ENCODE measurements at places on chromosomes 4 and X. TPM values are rescaled to one million over a fixed set of nuclear protein-coding genes. Genes with fewer than 3 reads are reported as not detected.

DNA sequence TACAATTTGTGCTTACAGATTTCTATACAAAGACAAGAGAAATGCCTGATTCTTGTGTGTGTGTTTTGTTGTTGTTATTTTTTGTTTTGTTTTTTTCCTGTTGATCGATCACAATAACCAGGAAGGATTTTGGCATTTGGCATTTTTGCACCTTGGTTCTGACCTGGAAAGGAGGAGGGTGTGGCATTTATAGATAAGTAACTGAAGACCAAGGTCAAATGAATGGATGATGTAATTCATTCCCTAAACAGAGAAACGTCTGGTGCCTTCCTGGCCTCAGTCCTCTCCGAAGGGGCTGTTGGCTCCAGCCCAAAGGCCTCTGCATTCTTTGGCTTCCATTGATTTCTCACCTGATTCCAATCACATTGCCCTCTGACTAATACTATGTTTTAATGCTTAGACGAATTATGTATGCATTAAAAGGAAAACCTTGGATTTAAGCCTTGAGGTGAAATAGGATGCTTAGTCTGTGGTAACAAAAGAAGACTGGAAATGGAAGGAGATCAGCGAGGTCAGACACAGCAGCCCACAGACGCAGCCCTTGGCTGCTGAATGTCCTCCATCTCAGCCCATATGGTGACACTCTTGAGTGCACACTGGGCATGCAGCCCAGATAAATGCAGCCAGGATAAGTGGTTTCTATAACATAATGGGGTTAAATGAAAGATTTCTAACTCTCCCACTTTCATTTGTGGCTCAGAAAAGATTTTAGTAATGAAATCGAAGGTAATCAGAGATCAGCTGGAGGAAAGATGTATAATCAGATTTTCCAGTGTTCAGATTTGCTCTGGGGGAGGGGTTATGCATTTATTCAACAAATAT, 60.5 kb upstream of the TRIM2 start:
- peaks cover 6% of the 10 kb centered on the region for H3K4me1 ChIP-seq
- H3K36me3 ChIP-seq: no peaks in the 10 kb centered on the region
- H3K27me3 ChIP-seq: no peaks in the 10 kb centered on the region
- H3K4me3 ChIP-seq: no peak overlapping the region

- H3K4me1 ChIP-seq: no peaks in the 10 kb centered on the region
- no peak overlapping the region for H3K27ac ChIP-seq
Measured at GRCh38 chr4:41331224-41331623, 74.5 kb downstream of the UCHL1 start.

GRCh38 chr4:154466336-154466735, 25.3 kb downstream of the DCHS2 start:
- H3K4me3 ChIP-seq: no peak overlapping the region
- no peak for DNase-seq
- H3K36me3 ChIP-seq: no peaks in the 10 kb centered on the region
- no peak overlapping the region for H3K27ac ChIP-seq

GRCh38 chrX:85026170-85026569, 22.5 kb downstream of the APOOL start:
- no peaks in the 10 kb centered on the region for H3K36me3 ChIP-seq
- DNase-seq: no peak
- H3K4me1 ChIP-seq: no peaks in the 10 kb centered on the region
- no peak overlapping the region for H3K27ac ChIP-seq

- no peak overlapping the region for H3K27ac ChIP-seq
- H3K4me1 ChIP-seq: no peaks in the 10 kb centered on the region
- H3K36me3 ChIP-seq: no peaks in the 10 kb centered on the region
- no peak for DNase-seq
- H3K27me3 ChIP-seq: no peaks in the 10 kb centered on the region
- H3K4me3 ChIP-seq: no peak overlapping the region
Measured at GRCh38 chr4:102477657-102478056, 23.5 kb upstream of the NFKB1 start.

GRCh38 chrX:111779582-111779981, 96.4 kb upstream of the TRPC5OS start:
- no peaks in the 10 kb centered on the region for H3K4me1 ChIP-seq
- H3K27ac ChIP-seq: no peak overlapping the region

GRCh38 chrX:47179928-47180255, 13.7 kb upstream of the UBA1 start:
- H3K27me3 ChIP-seq: peaks cover 21% of the 10 kb centered on the region
- no peaks in the 10 kb centered on the region for H3K4me1 ChIP-seq
- DNase-seq: no peak
- H3K27ac ChIP-seq: no peak overlapping the region
- peaks cover 100% of the 10 kb centered on the region for H3K36me3 ChIP-seq

GRCh38 chr4:93897559-93897958, 69.0 kb downstream of the ATOH1 start:
- H3K36me3 ChIP-seq: no peaks in the 10 kb centered on the region
- H3K4me1 ChIP-seq: no peaks in the 10 kb centered on the region
- no peaks in the 10 kb centered on the region for H3K27me3 ChIP-seq
- H3K4me3 ChIP-seq: no peak overlapping the region
- DNase-seq: peak; percentile 8

Gene ZXDA
- total RNA-seq: 2.3 TPM

Gene PRDX4
- 84.6 TPM for total RNA-seq

Gene PAPSS1
- 12.7 TPM for total RNA-seq

DNA sequence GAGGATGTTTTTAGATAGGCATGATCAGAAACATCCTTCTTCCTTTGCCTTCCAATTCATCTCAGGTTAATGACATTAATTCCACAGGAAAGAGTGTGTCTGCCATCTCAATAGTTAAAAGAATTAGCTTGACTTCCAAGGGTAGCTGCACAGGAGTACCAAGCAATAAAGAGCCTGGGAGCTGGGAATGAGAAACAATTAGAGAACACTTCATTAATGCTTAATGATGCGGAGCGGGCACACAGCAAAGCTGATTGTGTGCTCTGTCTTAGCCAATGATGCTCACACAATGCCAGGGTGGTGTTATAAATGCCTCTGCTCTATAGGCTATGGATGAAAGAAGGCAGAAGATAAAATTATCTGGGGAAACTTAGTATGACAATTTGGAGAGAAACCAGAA, 1052.5 kb upstream of the LCORL start:
- no peaks in the 10 kb centered on the region for H3K27me3 ChIP-seq
- H3K4me1 ChIP-seq: no peaks in the 10 kb centered on the region
- H3K27ac ChIP-seq: no peak overlapping the region
- no peaks in the 10 kb centered on the region for H3K36me3 ChIP-seq
- DNase-seq: no peak

Gene TGIF2LX
- not detected for total RNA-seq

Gene MED28
- total RNA-seq: 11.3 TPM

- no peaks in the 10 kb centered on the region for H3K27me3 ChIP-seq
- no peak overlapping the region for H3K27ac ChIP-seq
- no peaks in the 10 kb centered on the region for H3K36me3 ChIP-seq
Measured at GRCh38 chrX:147910607-147911006, 1.1 kb upstream of the FMR1 start.

DNA sequence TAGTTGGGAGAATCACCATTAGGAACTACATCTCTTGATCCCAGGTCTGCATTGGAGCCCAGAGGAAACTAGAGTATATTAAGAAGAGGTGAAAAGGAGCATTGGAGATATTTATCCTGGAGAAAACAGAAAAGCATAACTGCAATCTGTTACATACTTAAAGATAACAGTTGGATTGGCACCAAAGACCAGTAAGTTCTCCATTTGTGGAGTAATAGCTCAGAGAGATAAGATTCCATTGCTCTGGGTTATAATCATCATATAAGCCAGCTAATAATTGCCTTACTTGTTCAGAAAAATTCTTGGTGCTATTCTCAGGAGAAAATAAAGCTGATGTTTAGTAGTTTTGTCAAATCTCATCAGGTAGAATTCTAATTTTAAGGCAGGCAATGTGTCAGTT, 20.6 kb downstream of the GRPR start:
- H3K27ac ChIP-seq: no peak overlapping the region
- H3K4me1 ChIP-seq: no peaks in the 10 kb centered on the region
- H3K36me3 ChIP-seq: no peaks in the 10 kb centered on the region
- H3K4me3 ChIP-seq: no peak overlapping the region
- DNase-seq: no peak

Gene GPRASP1
- total RNA-seq: 16.3 TPM

- no peak overlapping the region for H3K27ac ChIP-seq
- no peaks in the 10 kb centered on the region for H3K4me1 ChIP-seq
- no peaks in the 10 kb centered on the region for H3K27me3 ChIP-seq
Measured at GRCh38 chr4:152301381-152301780, 234.5 kb downstream of the FBXW7 start.

- no peak overlapping the region for H3K27ac ChIP-seq
- H3K4me3 ChIP-seq: no peak overlapping the region
- H3K27me3 ChIP-seq: no peaks in the 10 kb centered on the region
- no peak for DNase-seq
Measured at GRCh38 chrX:139762400-139763183, 54.6 kb upstream of the MCF2 start.

Gene HPGDS
- 26.4 TPM for total RNA-seq

GRCh38 chr4:6909113-6909969, at the start of gene TBC1D14:
TSS of gene TBC1D14 (plus strand) at chr4:6909826. CDS start at chr4:6923390, 13,564 bp downstream.
- H3K4me3 ChIP-seq: peak within 1 kb of the TSS; percentile 95
- H3K27ac ChIP-seq: peak within 1 kb of the TSS; percentile 99
- no peaks in the 10 kb centered on the region for H3K27me3 ChIP-seq
- DNase-seq: peak; percentile 96
- H3K36me3 ChIP-seq: no peaks in the 10 kb centered on the region

- H3K27me3 ChIP-seq: no peaks in the 10 kb centered on the region
- H3K4me1 ChIP-seq: no peaks in the 10 kb centered on the region
- H3K27ac ChIP-seq: no peak overlapping the region
- no peak for DNase-seq
Measured at GRCh38 chr4:113564493-113564892, 197.0 kb downstream of the CAMK2D start.

DNA sequence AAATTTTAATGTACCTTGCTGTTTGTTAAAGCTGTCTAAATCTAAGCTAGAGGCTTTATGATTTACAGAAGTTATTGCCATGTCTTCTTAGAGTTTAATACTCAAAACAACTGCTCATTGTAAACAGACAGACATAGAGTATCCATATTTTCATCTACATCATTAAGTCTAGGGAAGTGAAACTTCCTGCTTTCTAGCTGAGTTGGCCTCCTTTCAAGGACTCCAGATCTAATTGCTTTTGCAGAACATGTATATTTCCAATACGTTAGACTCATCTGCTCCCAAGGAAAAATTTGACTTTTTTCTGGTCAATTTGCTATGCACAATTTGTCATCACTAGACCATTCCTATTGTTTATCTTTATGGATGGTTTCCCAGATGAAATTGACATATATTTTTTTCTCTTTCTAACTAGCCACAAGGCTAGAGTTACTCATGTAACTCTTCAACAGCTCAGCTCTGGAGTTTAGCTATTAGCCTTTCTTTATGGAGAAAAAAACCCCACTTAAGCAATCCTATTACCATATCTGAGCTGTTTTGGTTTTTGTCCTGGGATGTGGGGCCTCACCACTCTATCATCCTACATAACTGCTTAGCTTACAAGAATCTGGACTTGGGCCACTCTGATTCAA, 122.9 kb downstream of the PPA2 start:
- no peak overlapping the region for H3K27ac ChIP-seq
- no peaks in the 10 kb centered on the region for H3K27me3 ChIP-seq
- H3K4me3 ChIP-seq: no peak overlapping the region
- H3K4me1 ChIP-seq: no peaks in the 10 kb centered on the region

DNA sequence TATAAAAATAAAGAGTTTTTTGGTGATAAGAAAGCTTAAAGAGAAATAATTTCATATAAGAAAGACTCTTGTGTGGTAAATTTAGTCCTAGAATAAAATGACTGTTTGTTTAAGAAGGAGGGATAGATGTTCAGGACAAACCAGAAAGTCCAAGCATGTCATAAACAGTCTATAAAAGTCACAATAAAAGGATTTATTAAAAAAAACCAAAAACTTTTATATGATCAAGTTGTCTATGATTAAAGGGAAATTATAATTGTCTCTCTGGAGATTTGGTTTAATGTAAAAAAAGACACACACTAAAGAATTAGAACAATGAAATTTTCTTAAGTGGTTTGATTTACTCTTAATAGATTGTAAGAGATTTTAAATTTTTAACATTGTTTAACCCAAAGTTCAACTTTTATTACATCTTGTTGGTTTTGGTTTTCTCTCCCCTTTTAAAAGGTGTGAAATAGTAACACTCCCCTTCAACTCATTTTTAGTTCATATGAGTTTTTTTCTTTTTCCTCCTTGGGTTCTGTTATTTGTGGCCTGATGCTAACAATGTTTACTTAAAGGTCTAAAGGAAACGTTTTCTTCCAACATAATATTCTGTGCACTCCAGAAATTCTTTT, 89.7 kb downstream of the PDHA2 start:
- H3K27me3 ChIP-seq: no peaks in the 10 kb centered on the region
- no peaks in the 10 kb centered on the region for H3K36me3 ChIP-seq
- DNase-seq: no peak
- H3K4me1 ChIP-seq: no peaks in the 10 kb centered on the region
- no peak overlapping the region for H3K4me3 ChIP-seq

Gene BEND2
- total RNA-seq: not detected

Gene FABP2
- total RNA-seq: 14.3 TPM

Gene PPM1K
- total RNA-seq: 13.0 TPM

Gene AMBN
- not detected for total RNA-seq

All from stomach (tissue), 19 donors.